Activated T-helper 1 cell treated with anti-CD3 and anti-CD28 coated beads, Interleukin-12 subunit alpha, Interleukin-12 subunit beta, Interleukin-2, Interleukin-4 antibody, amounts not matched to agents 30 ng/mL and 10 ng/mL and 1 ng/mL, durations not matched to agents 14 hours and 24 hours and 36 hours (primary cell): ENCODE measurements at places on chromosomes 13 and 19.

GRCh38 chr13:38661010-38661675 is 25.7 kb upstream of the FREM2 start:
- no peak for DNase-seq

DNA sequence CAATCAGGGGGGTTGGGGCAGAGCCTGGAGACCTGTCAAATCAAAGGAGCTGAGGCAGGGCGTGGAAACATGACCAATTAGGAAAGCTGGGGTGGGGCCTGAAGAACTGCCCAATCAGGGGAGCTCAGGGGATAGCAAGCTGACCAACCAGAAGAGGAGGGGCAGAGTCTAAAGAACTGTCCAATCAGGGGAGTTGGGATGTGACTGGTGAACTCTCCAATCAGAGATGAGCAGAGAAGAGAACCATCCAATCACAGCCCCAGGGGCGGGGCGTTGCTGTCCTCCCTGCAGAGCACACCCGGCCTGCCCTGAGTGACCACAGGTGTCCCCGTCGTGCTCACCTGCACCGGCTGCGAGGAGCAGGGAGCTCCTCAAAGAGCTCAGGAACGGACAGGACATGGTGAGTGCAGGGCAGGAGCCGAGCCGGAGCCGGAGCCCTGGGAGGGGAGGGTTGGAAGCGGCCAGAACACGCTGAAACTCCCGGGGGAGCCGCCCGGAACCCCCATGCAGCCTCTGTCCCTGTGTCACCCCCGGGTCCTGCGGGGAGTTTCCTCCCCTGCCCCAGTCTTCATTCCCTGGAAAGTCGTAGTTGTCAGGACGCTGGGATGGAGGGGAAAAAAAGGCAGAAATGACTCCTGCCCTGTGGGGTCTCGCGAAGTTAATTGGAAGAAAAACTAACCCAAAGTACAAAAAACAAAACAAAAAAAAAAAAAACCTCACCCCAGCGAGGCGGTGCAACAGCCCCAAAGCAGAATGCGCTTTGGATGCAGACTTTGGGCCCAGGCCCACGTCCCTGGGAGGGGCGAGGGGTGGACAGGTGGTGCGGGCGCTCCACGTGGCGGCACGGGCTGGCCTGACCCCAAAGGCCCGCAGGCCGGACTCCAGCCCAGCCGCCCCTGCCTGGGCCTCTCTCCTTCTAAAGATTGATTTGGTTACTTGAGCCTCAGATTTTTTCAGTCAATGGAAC is at the start of gene ZNF556:
Gene ZNF556, plus strand, starts transcription at position 311 of the 967 bp plus-strand sequence. Its CDS starts 87 bp downstream, at position 398.
- no peak for DNase-seq

DNA sequence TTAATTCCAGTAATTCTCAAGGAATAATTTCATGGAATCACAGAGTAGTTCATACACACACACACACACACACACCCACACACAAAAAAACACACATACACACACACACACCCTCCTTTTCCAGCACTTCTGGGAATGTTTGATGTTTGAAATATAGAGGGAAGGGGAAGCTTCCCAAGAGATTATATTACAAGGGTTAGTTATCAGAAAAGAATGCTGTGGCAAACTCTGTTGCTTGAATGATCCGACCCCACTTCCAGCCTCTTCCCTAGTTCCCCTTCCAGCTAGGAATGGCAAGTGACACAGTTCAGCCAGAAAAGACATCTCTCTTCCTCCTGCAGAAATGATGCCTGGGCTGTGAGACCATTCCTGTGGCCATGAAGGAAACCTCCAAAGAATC is 49.9 kb downstream of the KCTD12 start:
- DNase-seq, result no peak

- DNase-seq, result no peak
Observed at GRCh38 chr19:48718711-48719231, 754 bp downstream of the MAMSTR start.

GRCh38 chr19:53519446-53519845 is 18.5 kb upstream of the ZNF331 start:
- DNase-seq, result no peak

DNA sequence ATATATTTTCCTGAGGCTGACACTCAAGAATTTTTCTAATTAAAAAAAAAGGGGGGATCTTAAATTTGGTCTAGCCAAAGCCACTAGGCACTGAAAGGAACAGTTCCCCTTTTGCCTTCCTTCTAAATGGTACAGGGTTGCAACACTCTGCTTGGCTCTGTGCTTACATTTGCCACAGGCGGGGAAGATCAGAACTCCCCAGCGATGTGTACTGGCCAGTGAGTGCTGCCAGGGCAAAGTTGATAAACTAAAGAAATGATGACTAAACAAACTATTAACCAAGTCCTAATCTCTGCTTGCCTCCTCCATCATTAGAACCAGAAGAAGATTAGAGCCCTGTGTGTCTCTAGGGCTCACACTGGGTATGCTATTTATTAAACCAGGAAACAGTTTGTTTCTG is 75.3 kb upstream of the SCEL start:
- no peak for DNase-seq

GRCh38 chr13:21938168-21938567 is 267.3 kb downstream of the FGF9 start:
- no peak for DNase-seq

DNA sequence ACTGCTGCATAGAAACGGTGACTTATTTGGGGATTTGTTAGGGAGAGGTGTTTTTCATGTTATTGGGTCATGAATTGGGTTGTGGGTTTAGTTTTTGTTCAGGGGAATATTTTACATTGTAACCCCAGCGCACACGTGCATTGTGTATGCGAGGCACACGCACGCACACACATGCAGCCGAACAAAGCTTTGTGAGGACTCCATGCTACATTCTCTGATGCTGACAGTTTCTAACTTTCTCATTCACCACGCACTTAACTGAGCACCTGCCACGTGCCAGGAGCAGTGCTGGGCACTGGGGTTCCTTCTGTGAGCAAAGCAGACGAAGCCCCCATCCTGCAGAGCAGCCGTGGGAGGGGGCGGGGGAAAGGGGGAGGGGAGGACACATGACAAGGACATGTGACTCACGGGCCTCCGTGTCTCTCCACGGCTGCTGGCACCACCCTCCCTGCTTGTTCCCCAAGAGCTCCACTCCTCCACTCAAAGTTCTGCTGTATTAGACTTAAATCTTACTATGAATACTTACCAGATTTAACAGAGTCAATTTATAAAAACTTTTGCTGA is 55.6 kb downstream of the SLC7A9 start:
- DNase-seq, result no peak

DNA sequence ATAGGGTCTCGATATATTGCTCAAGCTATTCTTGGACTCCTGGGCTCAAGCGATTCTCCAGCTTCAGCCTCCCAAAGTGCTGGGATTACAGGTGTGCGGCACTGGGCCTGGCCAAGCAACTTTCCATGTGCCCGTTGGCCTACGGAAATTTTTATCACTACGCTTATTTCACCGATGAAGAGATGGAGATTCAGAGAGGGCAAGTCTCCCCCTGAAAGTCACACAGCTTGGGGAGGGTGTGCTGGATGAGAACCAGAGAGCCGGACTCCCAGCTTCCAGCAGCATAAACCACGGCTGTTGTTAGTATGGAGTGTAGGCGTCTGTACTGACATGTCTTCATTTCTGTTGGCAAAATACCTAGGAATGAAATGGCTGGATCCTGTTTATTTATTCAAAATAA is 11.8 kb upstream of the GNA11 start:
- no peak for DNase-seq

DNA sequence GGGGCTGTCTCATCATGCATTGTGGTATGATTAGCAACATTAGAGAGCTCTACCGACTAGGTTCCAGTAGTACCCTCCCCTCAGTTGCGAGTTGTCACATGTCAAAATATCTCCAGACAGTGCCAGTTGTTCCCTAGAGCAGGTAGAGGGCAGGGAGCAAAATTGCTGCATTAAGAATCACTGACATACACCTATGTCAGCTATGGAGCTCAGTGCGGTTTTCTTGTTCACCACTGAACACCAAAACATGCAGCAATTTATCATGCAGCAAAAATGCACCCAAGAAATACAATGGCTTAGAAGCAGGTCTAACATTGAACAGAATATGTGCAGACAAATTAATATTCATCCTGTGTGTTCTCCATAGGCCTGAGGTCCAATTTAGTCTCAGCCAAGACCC is 186.9 kb upstream of the STARD13 start:
- DNase-seq, result no peak

DNA sequence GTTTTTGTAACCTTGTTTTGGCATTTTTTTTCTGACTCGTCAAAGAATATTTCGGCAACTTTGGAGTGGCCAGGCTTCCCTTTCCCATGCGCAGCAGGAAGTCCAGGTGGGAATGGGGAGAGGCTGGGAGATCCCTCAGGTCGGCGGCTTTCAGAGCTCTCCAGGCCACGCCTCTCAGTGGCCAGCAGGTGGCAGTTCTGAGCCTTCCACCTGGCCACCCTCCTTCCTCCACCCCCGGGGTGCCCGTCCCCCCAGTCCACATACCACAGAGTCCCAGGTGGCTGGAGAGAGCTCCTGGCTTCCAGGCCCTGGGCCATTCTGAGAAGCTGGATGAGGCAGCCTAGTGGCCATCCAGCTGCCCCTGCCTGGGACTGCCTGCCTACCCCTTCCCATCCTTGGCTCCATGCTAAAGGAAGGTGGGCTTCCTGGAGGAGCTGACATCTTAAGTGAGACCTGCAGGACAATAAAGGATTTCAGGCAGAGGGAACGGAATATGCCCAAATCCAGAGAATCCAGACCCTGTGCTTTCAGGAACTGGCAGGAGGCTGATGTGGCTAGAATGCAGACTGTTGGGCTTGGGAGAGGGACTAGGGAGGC is 46.3 kb downstream of the CCNE1 start:
- DNase-seq, result no peak

DNA sequence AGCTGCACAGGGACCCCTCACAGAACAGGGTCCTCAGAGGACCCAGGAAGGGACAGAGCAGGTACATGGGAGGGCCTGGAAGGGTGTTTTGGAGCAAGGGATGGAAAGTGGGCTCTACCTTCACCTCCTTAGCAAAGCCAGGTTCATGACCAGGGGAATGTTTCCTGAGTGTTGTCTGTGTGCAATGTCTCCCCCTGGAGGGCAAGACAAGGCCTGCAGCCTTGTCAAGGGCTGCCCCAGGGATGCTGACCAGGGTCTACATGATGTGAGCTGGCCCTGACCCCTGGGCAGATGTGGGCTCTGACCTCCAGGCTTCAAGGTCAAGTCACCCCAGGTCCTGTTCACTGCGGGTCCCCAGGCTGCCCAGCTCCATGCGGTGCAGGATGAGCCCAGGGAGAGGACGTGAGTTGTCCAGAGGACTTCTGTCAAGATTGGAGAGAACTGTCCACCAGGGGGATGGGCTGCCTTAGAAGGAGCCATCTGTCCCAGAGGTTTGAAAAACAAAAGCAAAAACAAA is 1.0 kb upstream of the CEACAM1 start:
- DNase-seq, result peak; percentile 58

GRCh38 chr19:5006201-5006600 is 37.3 kb downstream of the KDM4B start:
- DNase-seq, result no peak

- DNase-seq, result peak; percentile 34
Observed at GRCh38 chr13:19862481-19863313, 752 bp downstream of the ZMYM5 start.

- DNase-seq, result no peak
Observed at GRCh38 chr13:86673931-86674431, 874.8 kb upstream of the SLITRK6 start.

GRCh38 chr19:52200044-52200443 is 10.2 kb downstream of the PPP2R1A start:
- DNase-seq, result no peak

DNA sequence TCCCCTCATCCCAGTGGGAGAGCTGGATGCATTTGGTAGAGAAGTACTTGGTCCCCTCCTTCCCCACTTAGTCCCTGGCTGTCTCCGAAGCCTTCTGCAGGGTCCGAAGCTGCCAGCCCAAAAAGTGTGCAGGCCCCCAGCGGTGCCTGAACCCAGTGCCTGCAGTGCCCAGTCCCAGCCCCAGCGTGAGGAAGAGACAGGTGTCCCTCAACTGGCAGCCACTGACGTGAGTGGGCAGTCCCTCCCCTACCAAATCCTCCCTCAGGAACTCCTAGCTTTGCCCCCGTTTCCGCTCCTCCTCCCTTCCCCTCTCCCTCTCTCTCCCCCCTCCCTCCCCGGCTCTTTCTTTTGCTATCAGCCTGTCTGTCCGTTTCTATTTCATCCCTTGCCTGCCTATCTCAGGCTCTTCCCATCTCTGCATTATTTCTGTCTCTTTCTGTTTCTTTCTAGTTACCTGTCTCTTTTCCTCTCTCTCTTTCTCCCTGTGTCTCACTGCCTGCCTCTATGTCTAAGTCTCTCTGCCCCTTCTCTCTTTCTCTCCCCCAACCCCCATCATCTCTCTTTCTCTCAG is 1.8 kb upstream of the LTBP4 start:
- no peak for DNase-seq

- DNase-seq, result no peak
Observed at GRCh38 chr13:47929156-47929555, 71.9 kb downstream of the SUCLA2 start.

GRCh38 chr13:109166804-109167203 is 537.4 kb downstream of the MYO16 start:
- no peak for DNase-seq

DNA sequence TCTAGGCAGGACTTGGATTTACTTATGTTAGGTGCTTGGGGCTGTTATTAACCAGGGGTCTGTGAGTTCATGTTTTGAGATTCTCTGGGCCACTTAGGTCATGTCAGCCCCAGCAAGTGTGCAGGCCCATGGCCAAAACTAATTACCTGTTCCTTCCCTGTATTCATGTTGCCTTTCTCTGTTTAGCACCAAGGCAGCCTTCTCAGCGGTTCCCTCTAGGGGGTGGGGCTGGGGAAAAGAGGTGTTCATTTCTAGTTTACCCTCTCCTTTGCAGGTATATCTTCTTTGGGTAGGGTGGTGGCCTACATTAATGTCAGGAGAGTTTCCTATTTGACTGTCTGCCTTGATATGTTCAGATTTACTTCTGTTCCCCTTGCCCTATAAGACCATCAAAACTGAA is 61.7 kb downstream of the PDS5B start:
- no peak for DNase-seq
